Cortex of kidney (tissue), 1 donor: ENCODE measurements at places on chromosomes 7 and 10.

DNA sequence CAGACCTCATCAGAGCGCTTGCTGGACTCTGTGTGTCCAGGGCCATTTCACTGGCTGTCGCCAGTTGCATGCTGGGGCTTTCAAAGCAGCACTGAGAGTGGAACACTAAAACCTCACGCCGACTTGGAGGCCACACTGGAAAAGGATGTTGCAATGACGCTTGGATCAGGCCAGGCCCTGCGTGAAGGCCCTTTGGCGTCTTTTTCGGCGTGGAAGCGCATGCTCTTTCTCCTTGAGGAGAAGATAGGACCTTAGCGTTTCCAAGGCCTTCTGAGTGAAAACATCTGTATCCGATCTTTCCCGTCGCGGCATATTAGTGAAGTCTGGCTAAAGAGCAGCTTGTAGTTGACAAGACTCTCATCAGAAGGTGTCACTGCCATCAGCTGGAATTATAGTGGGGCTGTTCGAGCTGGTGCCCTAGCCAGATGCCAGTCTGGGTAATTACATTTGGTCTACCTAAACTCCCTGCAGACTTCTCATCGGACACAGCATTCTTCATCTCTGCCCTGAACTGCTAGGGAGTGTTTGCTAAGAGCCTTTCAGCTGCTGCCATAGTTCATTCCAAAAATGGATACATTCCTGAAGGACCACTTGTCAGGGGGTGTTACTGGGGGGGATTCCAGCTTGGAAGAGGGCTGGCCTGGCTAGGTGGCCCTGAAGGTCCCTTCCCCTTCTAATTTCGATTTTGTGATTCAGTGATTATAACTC is 167.7 kb upstream of the TCF7L2 start:
- DNase-seq: no peak

- no peak for DNase-seq
Measured at GRCh38 chr7:154330318-154330717, 278.1 kb downstream of the DPP6 start.

DNA sequence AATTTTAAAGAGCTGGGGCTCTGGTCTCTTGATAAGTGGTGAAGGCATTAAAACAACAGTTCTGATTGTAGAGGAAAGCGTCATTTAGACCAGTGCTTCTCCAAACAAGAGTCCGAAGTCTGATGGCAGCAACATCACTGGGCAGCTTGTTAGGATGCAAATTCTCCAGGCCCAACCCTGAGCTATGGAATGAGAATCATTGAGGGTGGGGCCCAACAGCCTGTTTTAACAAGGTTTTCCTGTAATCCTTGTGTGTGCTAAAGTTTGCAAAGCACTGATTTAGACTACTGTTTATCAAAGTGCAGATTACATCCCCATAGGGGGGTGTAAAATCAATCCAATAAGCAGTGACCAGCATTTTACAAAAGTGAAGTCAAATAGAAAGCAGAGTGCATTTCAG is 2.6 kb upstream of the ZNRF2 start:
- no peak for DNase-seq

GRCh38 chr7:75861636-75862035 is 17.2 kb upstream of the RHBDD2 start:
- DNase-seq: no peak

- DNase-seq: no peak
Measured at GRCh38 chr7:130114374-130114773, 44.0 kb downstream of the KLHDC10 start.

DNA sequence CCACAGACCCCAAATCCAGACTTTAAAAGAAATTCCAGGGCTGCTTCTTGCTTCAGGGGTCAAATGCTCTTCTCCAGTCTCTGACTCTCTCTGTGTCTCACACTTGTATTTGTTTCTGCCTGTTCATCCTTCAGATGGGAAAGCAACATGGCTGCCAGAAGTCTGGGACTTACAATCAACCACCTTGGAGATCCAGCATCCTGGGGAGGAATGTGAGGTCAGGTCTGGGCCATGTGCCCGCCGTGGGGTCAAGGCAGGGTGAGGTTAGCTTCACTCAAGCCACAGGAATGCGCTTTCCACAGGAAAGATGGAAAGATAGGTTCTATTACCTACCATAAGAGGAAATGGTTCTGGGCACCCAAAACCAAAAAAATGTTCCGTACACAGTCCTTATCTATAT is 34.3 kb upstream of the NPVF start:
- no peak for DNase-seq

- DNase-seq: no peak
Measured at GRCh38 chr10:117345143-117345542, 30.1 kb downstream of the PDZD8 start.

DNA sequence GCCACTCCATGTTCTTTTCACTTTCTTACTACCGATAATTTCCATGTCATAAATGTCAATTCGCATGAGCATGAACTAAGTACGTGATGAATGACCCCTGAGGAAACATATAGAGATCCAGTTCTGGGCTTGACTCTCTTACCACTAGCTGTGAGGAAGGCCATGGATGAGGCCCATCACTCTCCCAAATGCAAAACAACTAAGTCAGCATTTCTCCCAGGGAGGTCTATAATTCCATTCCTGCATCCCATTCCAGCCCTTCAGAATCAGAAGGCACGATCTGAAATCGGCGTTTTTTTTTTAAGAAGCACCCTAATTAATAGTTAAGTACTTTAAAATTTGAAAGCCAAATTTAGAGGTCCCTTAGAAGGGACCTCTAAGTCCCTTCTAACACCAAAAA is 116.5 kb downstream of the CABCOCO1 start:
- DNase-seq: no peak

- DNase-seq: no peak
Measured at GRCh38 chr10:83367036-83367435, 772.3 kb upstream of the GHITM start.

- DNase-seq: no peak
Measured at GRCh38 chr7:13104128-13104527, 416.7 kb downstream of the ARL4A start.

DNA sequence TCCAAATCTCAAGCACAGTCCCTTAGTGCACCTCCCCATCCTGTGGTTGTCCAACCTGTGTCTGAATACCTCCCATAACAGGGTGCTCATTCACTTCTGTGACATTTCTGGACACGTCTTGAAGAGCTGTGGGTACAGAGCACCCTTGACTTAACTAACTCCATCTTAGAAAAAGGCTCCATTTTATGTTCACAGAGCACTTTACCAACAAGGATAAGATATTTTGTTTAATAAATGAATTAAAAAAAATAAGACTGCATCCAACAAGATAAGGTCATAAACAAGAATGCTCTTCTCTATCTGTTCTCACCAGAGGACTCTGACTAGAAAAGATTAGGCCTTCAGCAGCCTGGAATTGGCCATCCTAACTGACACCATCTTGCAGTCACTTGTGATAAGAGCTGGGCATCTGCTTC is 335.2 kb upstream of the ZNF32 start:
- DNase-seq: no peak

- no peak for DNase-seq
Measured at GRCh38 chr10:30540276-30540675, 89.3 kb downstream of the LYZL2 start.

GRCh38 chr7:50711271-50712175 is 71.2 kb downstream of the GRB10 start:
- DNase-seq: no peak

GRCh38 chr10:103780242-103781149 is 74.9 kb downstream of the SH3PXD2A start:
- no peak for DNase-seq

DNA sequence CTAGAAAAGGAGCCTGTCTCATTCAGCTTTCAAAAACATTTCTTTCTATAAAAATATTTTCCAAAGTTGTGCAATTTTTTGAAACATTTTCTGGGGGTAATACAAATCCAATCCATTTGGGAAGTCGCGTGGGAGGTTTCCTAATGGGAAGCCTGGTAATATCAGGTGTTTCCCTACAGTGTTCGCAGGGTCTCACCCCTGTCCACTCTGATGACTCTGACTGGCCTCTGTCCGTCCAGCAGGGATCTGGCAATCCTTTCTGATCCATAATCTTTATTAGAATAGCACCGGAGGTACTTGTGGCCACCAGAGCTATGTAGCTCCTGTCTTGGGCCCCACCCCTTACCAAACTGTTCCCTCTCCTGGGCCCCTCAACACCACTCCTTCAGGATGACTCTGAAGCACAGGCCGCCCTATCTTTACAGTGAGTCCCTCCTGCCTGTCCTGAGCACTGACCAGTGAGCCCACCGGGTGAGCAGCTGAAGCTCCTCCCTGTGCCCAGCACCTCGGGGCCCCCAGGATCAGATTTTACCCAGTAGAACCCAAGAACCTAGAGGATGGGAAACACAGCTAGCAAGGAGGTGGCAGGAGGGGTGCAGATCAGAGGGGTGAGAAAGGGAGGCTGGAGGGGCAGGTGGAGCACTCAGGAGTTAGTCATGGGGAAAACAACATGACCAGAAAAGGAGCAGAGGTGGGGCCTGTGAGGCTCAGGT is 84.8 kb downstream of the PTPRE start:
- no peak for DNase-seq

DNA sequence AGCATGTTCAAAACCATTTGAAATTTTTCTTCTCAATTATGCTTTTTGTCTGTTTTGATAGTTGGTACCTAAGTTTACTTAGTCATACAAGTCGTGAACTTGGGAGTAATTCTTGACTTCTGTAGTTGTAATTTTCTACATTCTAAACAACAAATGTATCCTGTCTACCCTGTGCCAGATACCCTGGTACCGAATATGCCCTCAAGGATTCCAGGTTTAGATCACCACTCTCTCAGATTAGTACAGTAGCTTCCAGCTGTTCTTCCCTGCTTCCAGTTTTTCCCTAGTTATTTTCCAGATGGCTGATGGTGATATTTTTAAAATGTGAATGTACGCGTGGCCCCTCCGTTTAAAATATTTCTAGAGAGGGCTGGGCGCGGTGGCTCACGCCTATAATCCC is 6.5 kb downstream of the STAM start:
- DNase-seq: no peak

- DNase-seq: no peak
Measured at GRCh38 chr7:50661345-50662040, 96.3 kb upstream of the DDC start.

- no peak for DNase-seq
Measured at GRCh38 chr10:93461109-93461806, 20.9 kb downstream of the MYOF start.

DNA sequence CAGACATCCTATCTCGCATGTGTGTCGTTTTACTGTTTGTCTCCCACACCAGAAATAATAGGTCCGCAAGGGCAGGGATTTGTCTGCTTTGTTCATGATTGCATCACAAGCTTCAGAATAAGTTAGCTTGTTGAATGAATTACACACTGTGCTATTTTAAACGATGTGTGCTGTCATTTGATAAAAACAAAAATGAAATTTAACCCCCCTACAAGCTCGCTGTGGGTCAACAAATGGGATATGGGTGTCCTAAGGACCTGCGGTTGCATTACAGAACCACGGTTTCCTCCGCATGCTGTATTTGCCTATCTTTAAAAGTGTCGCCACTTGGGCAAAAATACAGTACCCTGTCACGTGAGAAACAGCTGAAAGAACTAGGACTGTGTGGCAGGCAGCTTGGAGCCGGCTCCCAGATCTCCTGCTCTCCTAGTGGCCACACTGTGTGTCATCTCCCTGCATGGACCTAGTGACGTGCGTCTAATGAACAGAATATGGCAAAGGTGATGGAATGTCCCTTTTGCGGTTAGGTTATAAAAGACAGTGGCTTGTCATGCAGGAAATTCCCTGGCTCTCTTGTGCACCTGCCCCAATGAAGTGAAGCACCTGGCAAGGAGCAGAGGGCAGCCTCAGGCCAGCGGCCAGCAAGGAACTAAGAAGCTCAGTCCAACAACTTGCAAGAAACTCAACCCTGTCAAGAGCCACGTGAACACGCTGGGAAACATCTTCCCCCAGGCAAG is 32.9 kb upstream of the CRYGN start:
- DNase-seq: no peak

DNA sequence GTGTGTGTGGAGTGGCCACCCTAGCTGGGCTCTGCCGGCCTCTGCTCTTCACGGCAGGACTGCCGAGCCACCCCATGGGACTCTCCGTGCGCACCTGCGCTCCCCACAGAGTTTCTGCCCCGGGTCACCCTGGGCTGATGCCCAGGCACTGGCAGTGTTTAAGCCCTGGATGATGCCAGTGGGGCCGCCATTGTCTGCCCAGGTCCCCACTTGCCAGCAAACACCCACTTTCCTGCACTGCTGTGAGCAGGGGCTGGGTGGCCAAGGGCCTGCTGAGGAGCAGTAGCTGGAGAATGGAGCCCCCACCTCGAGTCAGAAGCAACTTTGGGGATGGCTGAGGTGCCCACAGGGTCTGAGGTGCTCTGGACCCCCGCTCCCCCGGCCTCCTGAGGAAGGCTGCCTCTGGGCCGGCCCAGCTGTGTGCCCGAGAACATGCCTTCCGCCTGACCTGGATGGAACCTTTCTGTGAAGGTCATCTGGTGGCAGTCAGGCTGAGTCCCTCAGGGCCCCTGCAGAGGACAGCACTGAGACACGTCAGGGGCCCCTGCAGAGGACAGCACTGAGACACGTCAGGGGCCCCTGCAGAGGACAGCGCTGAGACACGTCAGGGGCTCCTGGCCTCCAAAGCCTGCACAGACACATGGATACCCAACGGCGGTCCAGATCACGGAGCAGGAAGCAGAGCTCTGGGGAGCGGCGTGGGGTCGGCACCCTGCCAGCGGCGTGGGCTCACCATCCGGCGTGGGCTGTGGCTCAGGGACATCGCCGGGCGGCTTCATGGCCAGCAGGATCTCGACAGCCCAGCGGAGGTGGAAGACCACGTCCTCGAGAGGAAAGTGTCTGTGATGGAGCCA is 62.0 kb downstream of the CFAP46 start:
- no peak for DNase-seq

GRCh38 chr7:113128031-113128430 is 9.7 kb upstream of the SMIM30 start:
- DNase-seq: no peak

DNA sequence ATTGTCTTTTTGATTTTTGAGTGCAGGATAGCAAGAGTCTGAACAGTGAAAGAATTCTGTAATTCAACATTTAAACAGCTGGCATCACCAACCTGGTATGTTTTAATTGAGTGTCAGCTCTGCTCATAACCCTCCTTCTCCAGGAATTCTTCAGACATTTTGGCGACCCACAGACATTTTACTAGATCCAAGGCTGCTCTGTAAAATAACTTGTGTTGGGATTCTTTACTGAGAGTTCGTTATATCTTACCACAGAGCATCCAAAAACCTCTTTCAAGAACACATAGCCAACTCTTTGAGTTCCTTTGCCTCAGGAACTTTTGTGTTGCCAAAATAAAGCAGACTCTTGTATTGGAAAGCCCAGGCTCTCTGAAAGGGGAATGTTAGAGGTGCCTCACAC is 27.7 kb upstream of the SORCS3 start:
- DNase-seq: no peak

- no peak for DNase-seq
Measured at GRCh38 chr7:28759475-28759971, 198.6 kb downstream of the TRIL start.

DNA sequence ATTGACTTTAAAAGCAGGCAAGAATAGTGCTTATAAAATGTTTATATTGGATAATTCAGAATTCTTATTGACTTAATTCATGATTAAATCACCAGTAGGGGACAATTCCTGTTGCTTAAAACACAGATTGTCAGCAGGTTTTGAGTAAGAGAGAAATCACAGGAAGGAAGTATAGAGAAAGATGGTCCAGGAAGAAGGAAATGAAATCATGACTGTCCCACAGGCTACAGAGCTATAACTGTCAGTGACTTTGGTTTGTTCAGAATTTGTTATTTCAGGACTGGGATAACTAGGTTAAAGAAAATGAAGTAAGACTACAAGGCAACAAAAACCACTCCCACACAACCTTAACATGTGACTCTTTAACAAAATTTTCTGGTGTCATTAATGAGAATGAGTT is 6.8 kb downstream of the GNGT1 start:
- DNase-seq: no peak
